Stimulated activated CD4-positive, alpha-beta T cell treated with anti-CD3 and anti-CD28 coated beads, Interleukin-1b, Interleukin-23, amount 100 ng/mL, for 1 hour (primary cell): ENCODE measurements at places on chromosomes 5 and 9.

- DNase-seq = no peak
Measured at GRCh38 chr9:114395334-114395617, 7.5 kb upstream of the AKNA start.

GRCh38 chr5:154287136-154287535 is 96.6 kb downstream of the GALNT10 start:
- no peak for DNase-seq

DNA sequence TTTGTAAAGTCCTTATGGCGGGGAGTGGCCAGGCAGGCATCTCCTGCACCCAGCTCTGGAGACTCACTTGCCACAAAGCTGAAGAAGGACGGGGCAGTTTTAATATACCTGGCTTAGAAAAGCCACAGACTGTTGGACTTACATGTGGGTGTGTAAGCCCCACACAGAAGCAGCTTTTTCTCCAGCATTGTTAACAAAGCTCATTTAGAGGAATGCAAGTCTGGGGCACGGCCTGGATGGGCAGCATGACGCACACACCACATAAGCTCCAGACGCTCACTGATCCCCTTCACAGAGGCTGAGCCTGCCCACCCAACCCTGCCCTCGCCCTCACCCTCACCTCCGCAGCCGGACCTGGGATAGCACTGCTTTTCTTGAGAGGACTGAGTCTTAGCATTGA is 58.0 kb upstream of the PDE8B start:
- no peak for DNase-seq

- no peak for DNase-seq
Measured at GRCh38 chr5:42915306-42915866, 103.7 kb upstream of the SELENOP start.

GRCh38 chr9:86410281-86410680 is 56.1 kb upstream of the TUT7 start:
- no peak for DNase-seq

DNA sequence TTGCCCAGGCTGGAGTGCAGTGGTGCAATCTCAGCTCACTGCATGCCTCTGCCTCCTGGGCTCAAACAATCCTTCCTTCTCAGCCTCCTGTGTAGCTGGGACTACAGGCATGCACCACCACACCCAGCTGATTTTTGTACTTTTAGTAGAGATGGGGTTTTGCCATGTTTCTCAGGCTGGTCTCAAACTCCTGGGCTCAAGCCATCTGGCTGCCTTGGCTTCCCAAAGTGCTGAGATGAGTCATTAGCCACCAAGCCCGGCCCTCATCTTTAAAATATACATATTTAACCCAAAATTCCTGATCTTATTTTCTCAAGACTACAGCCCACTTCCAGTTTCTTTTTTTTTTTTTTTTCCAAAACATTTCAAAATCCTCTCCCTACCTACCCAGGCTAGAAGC is 31.7 kb upstream of the MINAR2 start:
- DNase-seq = no peak
